ENCODE measurements at places on chromosomes 1 and 21.

- no peak for DNase-seq
Measured at GRCh38 chr21:35566874-35567273, 493.5 kb downstream of the SETD4 start.

- DNase-seq: no peak
Measured at GRCh38 chr1:60296794-60297193, 223.2 kb upstream of the C1orf87 start.

DNA sequence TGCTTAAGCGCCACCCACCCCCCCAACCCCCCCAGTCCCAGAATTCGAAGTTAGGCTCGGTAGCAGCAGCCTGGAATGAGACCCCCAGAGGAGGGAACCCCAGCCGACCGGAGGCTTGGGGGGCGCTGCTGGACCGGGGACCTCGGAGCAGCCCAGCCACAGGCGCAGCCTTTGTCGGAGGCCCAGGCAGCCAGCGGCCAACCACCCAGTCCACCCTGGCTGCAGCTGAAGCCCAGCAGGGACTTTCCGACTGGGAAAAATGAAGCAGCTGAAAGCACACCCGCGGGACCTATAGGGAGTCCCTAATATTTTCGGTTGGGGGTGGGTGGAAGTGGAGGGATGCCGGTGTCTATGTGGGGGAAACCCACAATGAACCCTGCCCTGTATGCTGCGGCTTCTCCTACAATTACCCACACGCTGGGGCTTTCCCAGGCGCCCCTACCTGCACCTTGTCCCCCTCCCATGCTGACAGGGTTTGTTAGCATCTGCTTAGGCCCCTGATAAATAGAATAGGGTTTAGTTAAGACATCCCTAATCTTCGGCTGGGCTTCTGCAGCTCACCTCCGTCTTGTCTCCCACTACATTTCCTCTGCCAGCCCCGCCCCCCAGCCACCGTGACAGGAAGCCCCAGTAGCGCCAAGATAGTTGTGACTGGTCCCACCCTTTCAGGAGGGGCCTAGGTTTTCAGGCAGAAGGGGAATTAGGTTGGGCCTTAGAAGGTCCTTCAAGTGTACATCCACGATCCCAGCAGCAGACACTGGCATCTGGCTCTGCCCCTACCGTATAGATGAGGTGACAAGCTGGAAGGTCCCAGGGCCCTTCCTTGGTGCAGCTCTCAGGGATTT is 838 bp downstream of the CCDC28B start:
- DNase-seq: no peak

DNA sequence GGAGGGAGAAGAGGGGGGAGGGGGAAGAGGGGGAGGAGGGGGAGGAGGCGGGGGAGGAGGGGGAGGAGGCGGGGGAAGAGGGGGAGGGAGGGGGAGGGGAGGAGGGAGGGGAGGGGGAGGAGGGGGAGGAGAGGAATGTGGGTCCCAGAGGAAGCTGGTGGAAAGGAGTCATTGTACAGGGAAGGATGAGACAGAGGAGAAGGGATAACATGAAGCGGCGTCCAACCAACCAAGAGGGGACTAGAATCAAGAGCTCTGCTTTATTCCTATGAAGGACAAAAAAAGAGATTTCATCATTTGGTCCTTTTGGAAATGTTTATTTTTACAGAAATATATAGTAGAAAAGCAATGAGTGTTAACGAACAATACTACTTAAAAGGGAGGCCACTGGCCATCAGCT is 24.5 kb downstream of the COA6 start:
- DNase-seq: no peak

DNA sequence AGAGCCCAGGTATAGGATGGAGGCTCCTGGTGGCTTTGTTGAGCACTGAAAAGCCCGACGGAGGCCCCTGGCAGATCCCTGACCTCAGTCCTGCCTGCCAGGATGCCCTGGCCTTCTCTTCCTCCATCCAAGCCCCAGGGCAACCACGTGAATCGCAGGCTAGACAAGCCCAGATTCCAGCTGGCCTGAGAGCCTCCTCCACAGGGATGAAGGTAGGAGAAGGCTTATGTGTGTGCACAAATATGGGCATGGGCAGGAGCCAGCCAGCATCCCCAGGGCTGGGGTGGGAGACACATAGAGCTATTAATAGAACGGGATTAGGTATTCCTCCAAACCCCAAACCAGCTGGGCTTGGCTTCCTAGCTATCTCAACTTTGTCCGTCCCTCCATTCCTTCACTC is 4.0 kb upstream of the EXTL1 start:
- DNase-seq: no peak

GRCh38 chr1:29349871-29350491 is 113.7 kb downstream of the PTPRU start:
- no peak for DNase-seq

- no peak for DNase-seq
Measured at GRCh38 chr1:75612976-75613375, 2.1 kb upstream of the SLC44A5 start.

DNA sequence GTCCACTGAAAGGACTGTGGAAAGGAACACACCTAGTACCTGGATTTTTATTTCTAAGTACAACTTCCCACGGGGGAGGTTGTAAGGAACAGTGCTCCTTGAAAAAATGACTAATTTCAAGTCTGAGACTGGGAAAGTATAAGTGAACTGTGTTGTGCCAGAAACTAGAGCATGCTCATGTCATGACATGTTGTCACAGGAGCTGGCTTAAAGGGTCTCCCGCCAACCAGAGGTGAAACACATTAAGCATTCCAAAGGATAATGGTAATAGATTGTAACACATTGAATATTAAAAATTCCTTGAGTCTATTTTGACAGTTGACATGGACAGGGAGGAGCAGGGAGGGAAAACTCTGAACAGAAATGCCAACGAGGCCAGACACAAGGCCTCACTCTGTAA is 6.3 kb downstream of the ATP2B4 start:
- no peak for DNase-seq

- no peak for DNase-seq
Measured at GRCh38 chr1:109096120-109096519, 5.6 kb downstream of the TMEM167B start.

GRCh38 chr1:68363339-68363738 is 86.4 kb downstream of the RPE65 start:
- DNase-seq: no peak

DNA sequence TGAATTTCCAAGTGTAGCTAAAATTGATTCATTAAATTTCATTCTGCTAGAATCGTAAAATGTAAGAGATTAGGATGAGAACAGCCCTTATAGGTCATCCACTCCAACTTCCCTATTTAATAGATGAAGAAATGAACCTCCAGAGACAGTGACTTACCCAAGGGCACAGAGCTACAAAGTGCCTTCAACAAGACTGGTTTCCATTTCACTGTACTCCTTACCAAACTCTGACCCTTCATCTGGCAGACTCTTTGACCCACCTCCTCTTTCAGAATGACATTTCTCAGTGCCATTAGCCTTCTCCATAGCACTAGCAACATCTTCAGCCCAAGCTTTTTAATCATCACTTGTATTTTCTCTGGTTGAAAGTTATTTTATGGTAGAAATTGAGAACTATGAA is 161.3 kb downstream of the NEK7 start:
- DNase-seq: no peak

DNA sequence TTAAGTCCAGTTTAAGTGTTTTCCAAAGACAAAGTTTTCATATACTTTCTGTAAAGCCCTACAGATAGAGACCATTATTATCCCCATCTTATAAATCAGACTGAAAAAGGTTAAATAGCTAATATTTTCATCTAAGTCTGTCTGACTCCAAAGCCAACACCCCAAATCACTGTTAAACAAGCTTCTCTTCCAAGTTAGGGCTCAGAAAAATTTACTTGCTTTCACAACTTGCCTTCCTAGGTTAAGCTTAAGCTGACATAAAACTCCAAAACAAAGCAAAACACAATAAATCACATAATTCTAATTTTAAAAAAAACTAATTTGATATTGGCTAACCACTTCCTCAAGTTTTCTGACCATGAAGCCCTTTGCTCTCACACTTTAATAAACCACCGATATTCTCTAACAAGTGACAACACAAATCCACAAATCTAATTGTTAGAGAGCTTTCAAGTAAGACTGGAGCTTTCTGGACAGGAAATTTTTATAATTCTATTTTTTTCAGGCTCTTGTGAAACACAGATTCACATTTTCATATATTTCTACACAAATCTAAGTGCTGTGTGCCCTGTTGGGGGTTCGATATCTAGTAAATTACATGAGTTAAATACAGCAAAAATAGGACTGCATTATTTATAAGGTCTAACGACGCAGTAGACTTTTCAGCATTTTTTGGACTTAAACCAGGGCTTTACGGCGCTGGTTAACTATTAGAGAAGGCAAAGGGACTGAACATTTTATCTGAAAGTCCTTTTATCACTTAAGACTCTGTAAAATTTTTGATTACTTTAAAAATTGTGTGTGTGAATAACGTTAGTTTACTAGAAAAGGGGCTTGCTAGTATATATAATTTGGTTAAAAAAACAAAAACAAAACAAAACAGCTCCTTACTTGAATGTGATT is 2.1 kb downstream of the GNG12 start:
- no peak for DNase-seq

- no peak for DNase-seq
Measured at GRCh38 chr1:3814771-3815561, 18.7 kb upstream of the LRRC47 start.

DNA sequence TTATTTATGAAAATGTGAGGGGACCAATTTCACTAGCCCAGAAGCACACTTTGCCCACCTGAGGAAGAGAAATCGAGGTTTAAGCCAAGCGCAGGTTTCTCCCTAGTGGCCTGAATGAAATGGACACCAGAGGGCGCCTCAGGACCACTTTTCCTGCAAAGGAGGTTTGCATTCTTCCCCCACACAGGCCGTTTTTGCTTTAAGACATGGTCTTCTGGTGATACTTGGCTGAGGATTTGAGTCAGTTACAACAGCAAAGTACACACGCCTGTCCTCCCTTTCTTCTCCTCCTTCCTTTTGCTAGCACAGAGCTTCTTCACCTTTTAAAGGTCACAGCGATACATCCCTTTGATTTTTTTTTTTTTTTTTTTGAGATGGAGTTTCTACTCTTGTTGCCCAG is 5.4 kb downstream of the PLA2G2E start:
- DNase-seq: peak; percentile 38
